Effector CD8-positive, alpha-beta T cell (primary cell): ENCODE measurements at places on chromosomes 2 and 18.

DNA sequence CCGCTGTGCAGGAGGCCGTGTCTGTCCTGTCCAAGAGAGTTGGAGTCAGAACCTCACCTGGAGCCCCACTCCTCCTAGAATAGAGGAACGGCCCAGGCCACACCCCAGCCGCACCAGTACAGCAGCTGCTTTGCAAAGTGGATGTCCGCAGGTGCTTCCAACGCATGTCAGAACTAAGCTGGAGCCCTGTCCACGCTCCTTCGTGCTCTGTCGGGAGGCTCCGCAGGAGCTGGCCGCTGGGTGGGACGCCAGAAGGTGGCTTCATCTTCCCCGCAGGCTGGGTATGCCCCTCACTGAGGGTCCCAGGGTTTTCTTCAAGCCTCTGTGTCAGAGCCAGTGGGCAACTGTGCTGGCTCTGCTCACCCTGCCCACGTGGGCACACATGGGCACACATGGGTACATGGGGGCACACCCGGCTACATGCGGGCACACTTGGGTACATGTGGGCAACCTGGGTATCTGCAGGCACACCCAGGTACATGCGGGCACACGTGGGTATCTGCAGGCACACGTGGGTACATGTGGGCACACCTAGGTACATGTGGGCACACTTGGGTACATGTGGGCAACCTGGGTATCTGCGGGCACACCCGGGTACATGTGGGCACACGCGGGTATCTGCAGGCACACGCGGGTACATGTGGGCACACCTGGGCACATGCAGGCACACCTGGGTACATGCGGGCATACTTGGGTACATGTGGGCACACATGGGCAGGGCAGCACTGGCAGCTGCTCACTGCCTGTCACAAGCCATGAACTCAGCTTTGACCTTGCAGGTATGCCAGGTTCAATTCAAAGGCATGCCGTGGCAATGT is 67.1 kb upstream of the CTDP1 start:
- no peak for DNase-seq

- DNase-seq = peak; percentile 18
These were observed 537 bp downstream of the AGFG1 start for GRCh38 chr2:227472265-227473121.

DNA sequence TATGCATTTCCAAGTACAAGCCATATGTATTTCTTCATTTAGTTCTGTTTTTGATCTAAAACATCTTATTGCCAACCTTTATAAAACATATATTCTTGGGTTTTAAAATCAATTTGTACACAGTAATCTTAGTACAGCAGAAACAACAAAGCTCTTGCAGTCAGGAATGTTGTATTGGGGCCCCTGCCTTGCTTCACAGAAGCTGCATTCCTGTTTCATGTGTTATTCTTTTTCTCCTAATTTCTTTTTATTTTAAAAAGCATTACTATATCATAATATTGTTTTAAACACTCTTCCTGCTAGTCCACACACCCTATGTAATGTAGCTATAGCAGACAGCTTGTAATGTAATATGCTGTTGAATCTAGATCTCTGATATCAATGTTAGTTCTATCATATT is 24.0 kb downstream of the SERPINB7 start:
- DNase-seq = no peak

GRCh38 chr2:115161771-115162493 is 719.5 kb downstream of the DPP10 start:
- DNase-seq = no peak

DNA sequence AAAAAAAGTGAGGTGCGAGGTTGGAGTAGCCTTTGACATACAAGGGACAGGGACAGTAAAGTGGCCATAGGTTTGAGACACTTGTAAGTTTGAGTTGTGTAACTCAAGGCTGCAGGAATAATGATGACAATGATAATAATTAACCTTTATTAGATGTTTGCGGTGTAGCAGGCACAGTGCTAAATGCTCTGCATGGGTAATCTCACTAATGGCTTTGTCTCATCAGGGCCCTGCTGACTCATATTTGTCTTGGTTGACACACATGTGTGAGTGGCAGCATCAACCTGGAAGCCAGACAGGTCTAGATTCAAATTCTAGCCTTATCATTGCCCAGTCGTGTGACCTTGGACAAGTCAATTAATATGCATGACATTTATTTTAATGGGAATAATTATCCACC is 126.2 kb downstream of the FSHR start:
- DNase-seq = no peak

- DNase-seq = no peak
These were observed at the start of gene IL1R2 for GRCh38 chr2:101991721-101992145. TSS of gene IL1R2 (plus strand) at chr2:101991960. CDS start at chr2:102008576, 16,616 bp downstream.
